Stimulated activated CD8-positive, alpha-beta memory T cell treated with anti-CD3 and anti-CD28 coated beads, Interleukin-15, amount 100 ng/mL, for 24 hours (primary cell): ENCODE measurements at places on chromosomes 3 and 15.

DNA sequence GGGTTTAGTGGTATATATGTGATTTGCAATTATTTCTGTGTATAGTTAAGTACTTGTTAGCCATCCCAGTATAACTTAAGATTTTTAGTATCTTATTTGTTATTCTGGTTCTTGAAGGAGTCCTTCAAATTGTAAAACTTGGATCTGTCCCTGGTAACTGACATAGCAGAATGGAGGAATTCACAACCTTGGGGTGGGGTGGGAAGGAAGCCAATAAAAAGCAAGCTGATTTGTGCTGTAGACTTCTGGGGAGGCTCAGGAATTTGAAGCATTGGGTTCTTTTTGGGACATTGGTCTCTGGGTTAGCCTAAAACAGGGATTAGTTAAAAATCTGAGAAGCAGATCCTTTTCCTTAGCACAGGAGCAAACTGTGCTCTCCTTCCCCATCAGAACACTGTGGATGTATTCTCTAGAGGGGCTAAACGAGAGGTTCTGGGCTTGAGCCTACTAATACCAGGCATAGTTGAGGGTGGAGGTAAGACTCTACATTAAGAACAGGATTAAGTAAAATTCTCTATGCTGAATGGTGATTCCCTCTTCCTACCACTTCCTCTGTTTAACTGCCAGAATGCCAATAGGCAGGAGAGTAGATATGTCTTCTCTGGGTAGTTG lies 42.2 kb downstream of the GMPS start:
- DNase-seq = no peak

DNA sequence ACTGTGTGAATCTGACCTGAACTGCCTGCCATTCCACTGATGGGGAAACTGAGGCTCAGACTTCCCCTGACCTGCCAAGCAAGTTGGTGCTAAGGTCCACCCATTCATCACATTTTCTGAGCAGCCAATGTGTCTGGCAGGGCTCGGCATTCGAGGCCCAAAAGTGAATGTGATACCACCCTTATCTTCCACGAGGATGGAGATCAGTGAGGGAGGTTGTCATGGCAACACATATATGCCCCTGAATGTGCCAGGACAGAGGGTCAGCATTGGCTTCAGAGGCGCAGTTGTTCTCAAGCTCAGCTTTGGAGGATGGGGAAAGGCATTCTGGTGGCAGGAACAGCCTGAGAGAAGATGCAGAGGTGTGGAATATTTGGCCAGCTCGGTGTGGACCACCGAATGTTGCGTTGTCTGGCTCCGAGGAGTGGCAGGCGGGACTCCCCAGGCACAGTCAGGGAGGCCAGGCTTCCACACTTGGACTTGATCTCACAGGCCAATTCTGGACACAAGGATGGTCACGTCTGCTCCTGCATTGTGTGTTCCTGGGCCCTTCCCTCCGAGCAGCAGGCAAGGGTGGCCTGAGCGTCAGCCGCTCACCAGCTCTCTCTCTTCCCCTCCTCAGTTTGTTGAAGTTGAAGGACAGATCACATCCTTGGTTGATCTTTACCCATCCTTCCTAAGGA lies 63.4 kb downstream of the GRIP2 start:
- DNase-seq = no peak

GRCh38 chr15:100994597-100995446 lies 75.7 kb downstream of the LRRK1 start:
- DNase-seq = no peak

DNA sequence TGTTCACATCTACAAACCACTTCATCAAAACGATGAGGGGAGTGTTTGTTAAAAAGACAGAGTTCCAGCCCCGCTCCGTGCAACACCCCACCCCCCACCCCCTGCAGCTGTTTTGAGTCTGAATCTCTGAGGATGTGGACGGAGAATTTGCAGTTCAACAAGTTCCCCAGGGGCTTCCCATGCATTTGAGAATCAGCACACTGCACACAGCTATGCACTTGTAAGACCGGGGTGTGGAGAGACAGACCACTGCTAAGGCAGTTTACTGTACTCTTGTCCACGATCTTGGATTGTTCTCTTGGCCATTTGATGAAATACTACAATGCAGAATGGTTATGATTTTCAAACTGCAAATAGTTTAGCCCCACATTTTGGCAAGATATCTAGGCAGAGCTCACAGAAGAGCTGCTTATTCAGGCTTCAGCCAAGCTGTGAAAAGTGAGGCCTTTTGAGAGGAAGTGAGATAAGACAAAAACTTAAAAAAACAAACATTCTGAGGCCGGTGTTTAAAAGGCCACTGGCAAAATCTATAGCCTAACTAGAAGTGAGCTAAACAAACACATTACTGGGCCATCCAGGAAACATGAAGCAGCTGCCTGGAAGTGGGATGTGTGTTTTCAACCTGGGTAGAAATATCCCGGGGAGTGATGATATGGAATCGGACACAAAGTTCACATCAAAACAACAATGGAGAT lies 308.2 kb upstream of the ADAMTS9 start:
- no peak for DNase-seq

- no peak for DNase-seq
Observed at GRCh38 chr3:50571486-50571885, 2.2 kb downstream of the HEMK1 start.

GRCh38 chr3:172965256-172965655 lies 175.8 kb downstream of the SPATA16 start:
- DNase-seq = no peak

DNA sequence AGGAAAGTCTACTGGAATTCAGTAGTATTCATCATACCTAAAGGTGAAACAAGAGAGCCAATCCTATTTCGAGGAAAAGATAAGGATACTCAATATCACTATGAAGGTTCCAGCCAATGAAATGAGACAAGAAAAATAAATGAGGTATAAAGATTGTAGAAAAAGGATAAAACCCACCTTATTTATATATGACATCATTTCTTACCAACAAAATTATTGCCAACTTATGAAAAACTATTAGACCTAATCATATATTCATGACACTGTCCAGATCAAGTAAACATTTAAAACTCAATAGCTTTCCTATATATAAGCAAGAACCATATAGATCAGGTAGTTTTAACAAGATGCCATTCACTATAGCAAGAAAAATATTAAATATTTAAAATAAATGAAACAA lies 110.4 kb upstream of the NR2E3 start:
- DNase-seq = no peak

DNA sequence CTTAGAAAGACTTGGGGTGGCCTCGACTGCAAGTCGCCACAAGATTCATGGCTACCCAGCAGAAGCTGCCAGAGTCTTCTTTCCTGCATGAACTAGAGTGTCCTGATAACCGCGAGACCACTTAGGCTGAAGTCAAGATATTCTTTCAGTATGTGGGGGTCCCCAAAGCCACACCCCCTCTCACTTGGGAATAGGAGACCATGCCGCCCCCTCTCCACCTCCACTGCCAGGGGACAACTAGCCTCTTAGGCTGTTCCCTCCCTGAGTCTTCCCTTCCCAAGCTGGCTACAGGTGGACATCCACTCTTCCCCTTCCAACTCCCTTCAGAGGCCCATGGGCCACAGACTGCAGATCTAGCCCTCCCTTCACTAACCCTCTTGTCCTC lies 1.3 kb upstream of the CCDC12 start:
- no peak for DNase-seq

DNA sequence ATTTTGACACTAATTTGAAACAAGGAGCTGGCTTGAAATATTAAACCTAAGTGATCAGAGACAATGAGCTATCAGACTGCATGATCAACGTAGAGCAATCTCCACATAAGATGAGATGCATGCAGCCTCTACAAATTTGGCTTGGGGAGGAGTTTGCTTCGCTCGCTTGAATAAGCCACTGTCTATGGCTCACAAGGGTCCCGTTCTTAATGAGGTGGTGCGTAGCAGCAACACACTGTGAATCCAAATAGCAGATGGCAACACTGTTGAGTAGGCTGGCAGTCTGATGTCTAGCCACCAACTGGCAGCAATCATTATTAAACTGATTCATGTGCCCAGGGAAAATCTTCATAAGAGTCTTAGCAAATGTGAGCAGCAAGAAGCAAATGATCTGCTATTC lies 125.4 kb upstream of the CCDC54 start:
- DNase-seq = no peak

DNA sequence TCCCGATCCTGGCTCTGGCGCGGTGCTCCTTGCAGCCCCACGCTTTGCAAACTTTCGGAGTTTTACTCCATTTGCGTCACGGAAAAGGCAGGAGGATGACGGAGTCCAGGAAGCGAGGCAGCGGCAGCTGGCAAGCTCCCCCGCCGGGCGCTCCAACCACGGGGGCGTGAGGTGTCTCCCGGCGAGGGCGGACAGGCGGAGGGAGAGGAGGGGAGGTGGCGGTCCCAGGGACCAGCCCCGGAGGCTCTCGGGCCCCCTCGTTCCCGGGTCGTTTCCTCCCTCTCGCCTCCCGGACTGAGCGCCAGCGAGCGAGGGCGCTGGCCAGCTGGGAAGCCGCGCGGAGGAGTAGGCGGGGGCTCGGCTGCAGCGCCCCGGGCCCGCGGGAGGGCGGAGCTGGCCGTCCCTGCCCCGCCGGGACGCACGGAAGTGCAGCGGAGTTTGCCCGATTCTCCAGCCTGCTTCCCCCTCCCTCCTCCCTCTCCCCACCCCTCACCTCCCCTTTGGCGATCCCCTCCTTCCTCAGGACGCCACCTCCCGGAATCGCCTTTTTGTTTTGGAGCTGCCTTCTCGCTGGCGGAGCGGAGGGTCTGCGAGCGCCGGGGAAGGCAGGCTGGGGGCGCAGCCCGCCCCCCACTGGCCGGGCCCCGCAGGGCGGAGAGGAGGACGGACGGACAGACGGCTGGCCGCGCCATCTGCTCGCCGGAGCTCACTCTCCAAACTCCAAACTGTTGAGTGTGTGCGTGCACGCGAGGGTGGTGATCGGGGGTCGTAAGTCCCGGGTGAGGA lies at the start of gene SNX33:
Gene SNX33, plus strand, starts transcription at position 543 of the 786 bp plus-strand sequence. CDS start 1,191 bp downstream, outside the sequence.
- no peak for DNase-seq

- DNase-seq = no peak
Observed at GRCh38 chr3:52442409-52443267, 2.3 kb downstream of the SEMA3G start.

- no peak for DNase-seq
Observed at GRCh38 chr3:30962084-30962483, 67.6 kb upstream of the GADL1 start.

DNA sequence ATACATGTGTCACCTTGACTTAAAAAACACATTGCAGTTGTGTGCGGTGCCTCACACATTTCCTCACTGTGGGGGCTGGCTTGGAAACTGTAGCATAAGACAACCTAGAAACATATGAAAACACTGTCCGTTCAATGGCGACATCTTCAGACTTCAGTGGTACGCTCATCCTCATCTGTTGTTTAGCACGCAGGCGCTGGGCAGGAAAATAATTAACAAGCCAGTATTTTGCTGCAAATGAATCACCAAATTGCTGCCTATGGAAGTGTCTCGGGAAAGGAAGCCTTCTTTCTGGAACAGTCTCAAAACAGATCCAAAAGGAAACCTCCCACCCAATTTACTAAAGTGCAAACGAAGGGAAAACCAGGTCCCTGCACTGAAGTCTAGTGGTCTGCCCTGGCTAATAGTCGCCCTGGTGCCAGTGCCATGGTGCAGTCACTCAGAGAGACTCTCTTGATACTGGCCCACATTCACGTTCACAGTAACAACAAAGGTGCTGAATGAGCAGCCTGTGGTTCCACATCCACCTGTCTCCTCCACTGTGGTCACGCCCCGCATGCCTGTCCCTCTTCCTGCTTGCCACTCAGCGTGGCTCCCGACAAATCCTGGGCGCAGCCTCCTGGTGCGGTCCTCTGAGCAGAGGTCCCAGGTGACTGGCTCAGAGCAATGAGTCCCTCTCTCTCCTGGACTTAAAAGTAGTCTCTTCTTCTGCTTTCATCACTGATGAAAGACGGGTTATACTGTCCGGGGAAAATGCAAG lies 35.6 kb upstream of the MUC13 start:
- no peak for DNase-seq

DNA sequence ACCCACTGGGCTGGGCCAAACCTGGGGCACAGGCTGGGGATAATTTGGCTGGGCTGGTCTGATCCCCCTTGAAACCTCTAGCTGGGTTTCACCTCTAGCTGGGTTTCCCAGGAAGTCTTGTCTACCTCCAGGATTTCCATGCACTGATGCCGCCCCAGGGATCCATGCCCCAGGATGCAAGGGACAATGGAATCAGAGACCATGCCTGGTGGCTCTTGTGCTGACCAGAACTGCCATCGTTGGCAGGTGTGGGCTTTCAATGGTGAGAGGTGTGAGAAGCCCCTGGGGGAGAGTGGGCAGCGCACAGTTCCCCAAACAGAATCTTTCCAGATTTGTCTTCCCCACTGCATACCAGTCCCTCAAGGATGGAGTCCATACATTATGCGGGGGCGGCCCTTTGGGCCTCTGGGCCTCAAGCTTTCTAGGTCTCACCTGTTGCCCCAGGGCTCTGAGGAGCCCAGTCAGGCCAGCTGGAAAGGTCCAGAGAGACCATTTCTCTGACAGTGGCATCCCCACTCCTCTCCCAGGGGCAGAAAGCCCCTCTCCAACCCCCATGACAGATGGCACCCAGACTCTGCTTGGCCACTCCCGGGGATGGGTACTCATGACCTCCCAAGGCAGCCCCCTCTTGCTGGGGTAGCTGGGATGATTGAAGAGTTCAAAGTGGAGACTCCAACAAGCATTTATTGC lies 35.4 kb downstream of the EPHB3 start:
- no peak for DNase-seq

DNA sequence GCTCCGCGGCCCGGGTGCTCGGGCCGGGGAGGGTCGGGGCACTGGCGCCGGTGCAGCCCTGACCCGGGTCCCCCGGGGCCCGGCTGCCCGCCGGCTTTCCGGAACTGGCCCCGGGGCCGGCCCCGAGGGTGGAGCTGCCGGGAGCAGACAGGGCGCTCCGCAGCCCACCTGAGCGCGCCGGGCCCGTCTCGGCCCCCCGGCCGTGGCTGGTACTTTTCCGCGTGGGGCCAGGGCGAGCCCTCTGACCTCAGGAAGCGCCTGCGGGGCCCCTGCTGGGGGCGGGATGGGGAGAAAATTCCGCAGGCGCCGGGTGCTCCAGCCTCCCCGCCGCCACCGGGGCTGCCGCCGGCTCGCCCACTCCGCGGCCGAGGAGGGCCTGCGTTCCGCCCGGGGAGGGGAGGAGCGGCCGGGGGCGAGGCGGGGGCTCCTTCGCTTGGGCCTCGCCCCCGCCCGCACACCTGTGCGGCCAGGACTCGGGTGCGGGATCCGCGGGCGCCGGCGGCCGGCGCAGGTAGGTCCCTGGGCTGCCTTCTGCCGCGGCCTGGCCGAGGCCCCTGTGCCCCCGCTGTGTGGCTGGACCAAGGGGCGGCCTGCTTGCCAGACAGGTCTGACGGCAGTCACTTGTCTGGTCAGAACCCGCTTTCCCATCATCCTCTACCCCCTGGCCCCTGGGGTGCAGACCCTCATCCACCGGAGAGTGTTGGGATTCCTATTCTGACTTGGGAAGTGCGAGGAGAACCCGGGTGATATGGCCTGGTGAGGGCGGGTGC lies 3.5 kb downstream of the FURIN start:
- no peak for DNase-seq

GRCh38 chr15:97903971-97904572 lies 56.4 kb upstream of the ARRDC4 start:
- DNase-seq = no peak
